ENCODE measurements at places on chromosomes 11 and 22.

DNA sequence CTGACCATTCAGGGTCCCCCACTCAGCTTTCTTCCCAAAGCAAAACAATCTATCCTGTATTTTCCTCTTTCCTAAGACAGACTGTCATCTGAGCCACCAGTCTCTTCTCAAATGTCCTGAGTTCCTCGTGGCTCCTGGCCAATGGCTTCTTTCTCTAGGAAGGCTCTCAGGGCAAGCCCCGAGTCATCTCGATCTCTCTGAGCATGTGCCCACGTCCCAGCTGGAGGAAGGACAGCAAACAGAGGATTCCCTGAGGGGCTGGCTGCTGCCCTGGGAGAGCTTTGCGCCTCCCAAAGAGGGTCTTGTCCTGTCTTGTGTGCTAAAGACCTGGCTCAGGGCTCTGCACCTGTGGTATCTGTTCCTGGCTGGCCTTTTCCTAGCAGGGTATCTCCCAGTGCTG lies 8.3 kb downstream of the SLC37A2 start:
- DNase-seq = no peak

- no peak for DNase-seq
Observed at GRCh38 chr11:59941091-59941490, 2.9 kb downstream of the OOSP1 start.

DNA sequence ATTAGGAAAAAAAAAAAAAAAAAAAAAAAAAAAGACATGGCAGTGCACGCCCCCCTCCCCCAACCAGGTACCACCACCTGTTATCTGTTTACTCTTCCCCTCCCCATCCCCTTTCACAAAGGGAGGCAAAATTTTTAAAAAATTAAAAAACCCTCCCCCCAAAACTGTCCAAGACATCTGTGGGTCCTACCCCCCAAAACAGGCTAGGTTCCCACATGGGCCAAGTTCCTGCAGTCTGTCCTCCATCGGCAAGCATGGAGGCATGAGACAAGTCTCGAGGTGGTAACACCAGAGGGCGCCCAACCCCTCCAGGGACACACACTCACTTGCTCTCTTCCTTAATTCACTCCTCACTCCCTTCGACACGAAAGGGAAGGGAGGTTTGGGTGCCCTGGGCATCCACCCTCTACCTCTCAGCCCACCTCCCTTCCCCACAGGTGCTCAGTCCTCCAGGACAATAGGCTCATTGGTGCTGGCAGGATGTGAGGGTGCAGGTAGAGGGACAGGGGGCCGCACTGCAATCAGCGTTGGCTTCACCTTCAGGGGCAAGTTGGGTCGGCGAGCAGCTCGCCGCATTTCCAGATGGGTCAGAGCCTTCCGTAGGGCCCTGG lies 2.2 kb upstream of the TUT1 start:
- peak; percentile 85 for DNase-seq

GRCh38 chr11:114354076-114354475 lies 46.2 kb downstream of the C11orf71 start:
- no peak for DNase-seq

DNA sequence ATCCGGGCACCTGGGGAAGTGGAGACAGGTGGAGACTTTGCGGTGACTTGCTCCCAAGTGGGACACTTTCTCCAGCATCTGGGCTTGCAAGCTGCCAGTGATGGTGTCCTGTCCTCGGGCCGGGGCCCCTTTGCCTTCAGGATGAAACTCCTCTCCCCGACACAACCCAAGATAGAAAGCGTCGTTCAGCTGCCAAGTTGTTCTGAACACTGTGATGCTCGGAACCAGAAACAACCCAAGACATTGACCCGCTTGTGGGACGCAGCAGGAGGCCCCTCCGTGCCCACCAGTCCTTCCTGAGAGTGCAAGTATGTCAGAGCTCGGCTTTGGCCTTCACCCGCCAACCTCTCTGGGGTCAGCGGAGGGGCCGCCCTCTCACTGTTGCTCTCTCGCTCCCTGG lies 31.3 kb downstream of the LINC01488 start:
- no peak for DNase-seq

- DNase-seq = peak; percentile 30
Observed at GRCh38 chr22:29306175-29306834, at the start of gene GAS2L1. Gene GAS2L1 (plus strand): TSS chr22:29306650. CDS start chr22:29308106, 1,456 bp downstream.

- no peak for DNase-seq
Observed at GRCh38 chr11:60988658-60989057, 17.2 kb downstream of the CD6 start.

- DNase-seq = no peak
Observed at GRCh38 chr11:2742611-2743426, 43.0 kb upstream of the KCNQ1OT1 start.

- DNase-seq = no peak
Observed at GRCh38 chr11:108468478-108468864, 1.1 kb upstream of the C11orf65 start.

GRCh38 chr11:58776891-58777710 lies 45.4 kb upstream of the GLYAT start:
- no peak for DNase-seq

- DNase-seq = peak; percentile 87
Observed at GRCh38 chr11:118610773-118611432, 3.5 kb downstream of the PHLDB1 start.

DNA sequence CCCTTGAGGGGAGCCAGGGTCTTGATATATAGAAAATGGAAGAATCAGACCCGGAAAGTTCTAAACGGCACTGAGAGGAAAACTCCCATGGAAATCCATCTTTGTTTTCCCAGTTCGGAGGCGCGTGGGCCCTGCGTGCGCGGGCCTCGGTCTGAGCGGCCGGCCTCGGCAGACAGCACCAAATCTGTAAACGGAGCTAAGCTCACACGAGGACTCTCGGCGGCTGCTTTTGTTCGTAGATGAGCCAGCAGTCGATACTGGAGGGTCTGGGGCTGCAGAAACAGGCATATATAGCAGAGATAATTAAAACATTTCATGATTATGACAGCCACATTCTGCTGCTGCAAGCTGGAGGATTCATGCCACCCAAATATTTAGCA lies 68.5 kb upstream of the PPARA start:
- DNase-seq = no peak

DNA sequence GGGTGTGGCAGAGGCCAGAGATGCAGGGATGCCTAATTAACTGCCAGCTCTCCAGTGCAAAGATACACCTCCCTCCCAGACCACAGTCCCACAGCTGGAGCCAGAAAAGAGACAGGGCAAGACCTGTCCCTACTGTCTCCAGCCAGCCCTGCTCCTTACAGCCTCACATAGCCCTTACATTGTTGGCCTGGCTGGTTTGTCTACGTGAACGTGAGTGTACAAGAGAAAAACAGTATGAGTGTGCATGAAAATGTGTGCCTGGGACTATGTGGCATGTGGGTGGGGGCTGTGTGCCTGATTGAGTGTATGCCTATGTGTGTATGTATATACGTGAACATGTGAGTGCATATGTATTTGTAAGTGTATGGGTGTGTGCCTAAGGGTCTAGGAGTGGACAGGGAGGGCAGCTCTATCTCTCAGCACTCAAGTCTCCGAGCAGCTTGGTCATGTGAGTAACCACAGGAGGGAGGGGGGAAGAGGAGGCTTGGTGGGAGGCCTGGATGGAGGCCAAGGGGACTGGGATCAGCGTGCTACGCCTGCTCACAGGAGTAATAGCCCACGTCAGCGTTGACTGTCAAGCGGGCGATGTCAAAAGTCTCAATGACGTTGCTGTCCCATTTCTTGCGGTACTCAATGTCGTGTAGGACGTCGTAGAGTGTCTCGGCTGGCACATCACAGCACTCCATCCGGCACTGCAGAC lies 6.6 kb upstream of the ARAP1 start:
- no peak for DNase-seq

GRCh38 chr11:79358258-79358657 lies 82.6 kb downstream of the TENM4 start:
- no peak for DNase-seq

GRCh38 chr22:47148956-47149728 lies 386.7 kb downstream of the TBC1D22A start:
- DNase-seq = no peak

DNA sequence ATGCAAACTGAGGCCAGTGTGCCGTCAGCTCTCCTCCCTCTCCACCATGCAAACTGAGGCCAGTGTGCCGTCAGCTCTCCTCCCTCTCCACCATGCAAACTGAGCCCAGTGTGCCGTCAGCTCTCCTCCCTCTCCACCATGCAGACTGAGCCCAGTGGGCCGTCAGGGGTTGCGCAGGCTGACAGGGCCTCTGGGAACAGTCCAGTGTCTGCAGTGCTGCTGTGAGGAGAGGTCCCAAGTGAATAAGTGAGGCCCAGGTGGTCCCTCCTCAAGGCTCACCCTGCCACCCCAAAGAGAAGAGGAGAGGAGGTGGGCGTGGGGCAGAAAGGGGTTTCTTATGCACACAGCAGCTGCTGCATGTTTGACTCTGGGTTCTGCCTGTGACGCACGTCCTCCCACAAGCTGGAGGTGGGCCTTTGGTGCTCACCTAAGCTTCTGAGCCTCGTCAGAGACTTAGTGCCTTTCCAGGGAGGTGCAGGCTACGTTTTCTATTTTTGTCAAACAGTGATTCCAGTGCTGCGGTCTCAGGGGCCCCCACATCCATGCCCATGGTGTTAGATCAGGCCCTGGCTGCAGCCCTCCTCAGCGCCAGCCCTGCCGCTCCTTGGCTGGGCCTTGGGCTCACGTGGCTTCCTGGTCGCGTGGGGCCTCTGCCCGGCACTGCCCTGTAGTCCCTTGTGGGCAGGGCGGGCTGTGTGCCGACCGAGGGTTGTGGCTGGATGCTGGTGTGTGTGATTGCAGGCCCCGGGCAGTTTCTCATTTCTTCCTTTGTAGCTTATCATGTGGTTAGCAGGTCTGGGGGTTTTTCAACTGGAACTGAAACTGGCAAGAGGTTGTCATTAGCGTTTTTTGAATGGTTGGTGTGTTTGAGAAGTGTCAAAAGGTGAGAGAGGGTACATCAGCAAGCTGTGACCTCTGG lies 7.1 kb downstream of the TPCN2 start:
- peak; percentile 47 for DNase-seq

DNA sequence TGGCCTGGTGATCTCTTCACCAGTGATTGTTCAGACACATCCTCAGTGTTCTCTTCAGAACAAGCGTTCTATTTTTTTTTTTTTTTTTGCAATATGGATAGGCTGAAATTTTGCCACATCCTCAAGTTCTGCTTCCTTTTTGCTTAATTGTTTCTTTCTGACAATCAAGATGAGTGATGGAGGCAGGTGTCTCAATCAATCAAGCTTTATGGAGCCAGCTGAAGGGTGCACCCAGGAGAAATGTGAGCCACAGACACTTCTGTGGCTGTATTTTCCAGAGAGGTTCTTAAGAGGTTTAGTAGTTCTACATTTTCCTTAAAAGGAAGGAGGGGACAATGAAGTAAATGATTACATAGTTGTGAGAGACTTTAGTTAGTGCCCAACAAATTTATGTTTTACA lies 43.9 kb upstream of the ASPHD2 start:
- DNase-seq = no peak

GRCh38 chr11:129375751-129376657 lies at the start of gene BARX2:
Gene BARX2 (plus strand): TSS chr11:129375848. CDS start chr11:129376036, 188 bp downstream.
- no peak for DNase-seq

- no peak for DNase-seq
Observed at GRCh38 chr11:121473064-121473777, 20.5 kb upstream of the SORL1-AS1 start.

DNA sequence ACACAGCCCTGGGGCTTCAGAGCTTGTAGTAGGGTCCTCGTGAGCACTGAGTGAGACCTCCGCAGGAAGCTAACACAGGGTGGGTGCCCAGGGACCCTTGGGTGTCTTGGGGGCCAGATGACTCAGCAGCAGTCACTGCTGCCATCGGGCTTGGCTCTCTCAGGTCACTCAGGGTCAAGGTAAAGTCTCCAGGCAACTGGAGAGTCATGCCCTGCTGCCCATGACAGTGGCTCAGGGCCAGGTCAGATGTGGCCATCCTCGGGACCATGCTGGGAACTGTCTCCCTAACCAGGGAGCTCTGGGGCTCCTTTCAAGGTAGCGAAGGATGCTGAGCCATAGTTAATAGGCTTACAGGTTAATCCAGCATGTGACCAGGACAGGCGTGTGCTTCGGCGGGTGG lies 44.4 kb upstream of the SLC22A12 start:
- DNase-seq = no peak

GRCh38 chr11:110027627-110028371 lies 65.4 kb upstream of the ZC3H12C start:
- no peak for DNase-seq

GRCh38 chr11:111088847-111089355 lies 156.6 kb upstream of the POU2AF2 start:
- DNase-seq = no peak

DNA sequence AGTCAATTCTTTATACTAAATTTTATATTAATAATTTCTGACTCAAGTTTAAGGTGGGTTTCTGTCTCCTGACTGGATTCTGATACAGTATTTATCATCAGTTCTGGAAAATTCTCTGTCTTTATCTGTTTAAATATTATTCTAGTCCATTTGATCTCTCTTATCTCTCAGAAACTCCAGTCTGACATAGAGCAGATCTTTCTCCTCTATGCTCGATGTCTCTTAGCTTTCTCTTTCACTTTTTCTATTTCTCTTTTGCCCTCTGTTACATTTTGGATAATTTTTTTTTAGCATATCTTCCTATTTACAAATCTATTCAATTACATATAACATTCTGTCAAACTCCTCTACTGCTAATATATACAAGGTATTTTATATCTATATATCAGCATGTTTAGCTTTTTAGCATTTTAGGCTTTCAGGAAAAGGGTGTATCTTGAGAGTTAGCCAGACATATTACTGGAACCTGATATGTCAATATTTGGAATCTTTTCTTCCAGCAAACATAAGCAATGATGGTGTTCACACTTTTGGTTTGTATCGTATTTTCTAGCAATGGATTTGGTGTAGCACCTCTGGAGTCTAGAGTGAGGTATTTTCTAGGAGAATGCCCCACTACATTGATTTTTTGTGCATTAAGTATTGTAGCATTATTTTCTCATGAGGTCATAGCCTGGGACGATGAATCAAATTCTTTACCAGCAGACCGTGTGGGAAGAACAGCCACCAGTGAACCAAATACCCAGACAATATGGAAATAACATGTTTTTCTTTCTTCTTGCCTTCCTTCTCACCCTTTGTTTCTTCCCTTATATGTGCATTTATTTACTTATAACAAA lies 4.1 kb upstream of the NNMT start:
- DNase-seq = no peak

DNA sequence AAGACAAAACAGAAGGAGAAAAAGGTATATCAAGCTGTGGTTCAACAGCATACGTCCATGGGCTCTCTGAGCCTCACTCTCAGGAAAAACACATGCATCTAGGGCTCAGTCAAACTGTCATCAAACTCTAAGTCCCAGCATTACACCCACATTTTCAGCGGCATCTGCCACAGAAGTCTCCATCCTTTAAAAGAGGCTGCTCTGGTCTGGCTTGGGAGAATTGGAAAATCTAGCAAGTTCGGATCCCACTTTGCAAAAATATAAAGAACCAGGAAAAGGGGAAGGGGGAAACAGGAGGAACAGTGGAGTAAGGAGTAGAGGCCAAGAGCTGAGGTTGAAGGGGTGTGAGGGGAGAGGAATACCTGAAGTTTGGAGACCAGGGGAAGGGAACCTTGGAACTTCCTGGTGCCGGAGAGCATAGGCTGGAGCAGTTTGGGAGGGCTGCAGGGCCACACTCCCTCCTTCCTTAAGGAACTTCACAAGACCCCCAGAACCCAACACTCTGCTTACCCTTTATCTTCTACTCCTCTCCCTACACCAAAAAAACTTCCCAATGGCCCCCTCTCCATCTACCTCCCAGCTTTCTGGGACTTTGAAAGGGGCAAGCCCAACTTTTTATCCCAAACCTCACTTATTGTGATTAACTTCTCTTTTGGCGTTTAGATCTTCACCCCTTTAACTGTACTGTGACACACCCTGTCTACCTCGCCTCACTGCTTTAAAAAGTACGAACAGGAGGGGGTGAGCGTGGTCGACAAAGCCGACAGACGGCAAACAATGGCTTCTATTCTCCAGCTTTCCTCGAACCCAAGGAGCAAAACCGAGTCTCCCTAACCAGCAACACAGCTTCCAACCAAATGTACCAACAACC lies 4.0 kb downstream of the PAX6 start:
- no peak for DNase-seq
